ENCODE measurements at places on chromosomes 16 and 17.
A peak's percentile ranks its signal among the peaks of the same experiment; 100 is the strongest.

DNA sequence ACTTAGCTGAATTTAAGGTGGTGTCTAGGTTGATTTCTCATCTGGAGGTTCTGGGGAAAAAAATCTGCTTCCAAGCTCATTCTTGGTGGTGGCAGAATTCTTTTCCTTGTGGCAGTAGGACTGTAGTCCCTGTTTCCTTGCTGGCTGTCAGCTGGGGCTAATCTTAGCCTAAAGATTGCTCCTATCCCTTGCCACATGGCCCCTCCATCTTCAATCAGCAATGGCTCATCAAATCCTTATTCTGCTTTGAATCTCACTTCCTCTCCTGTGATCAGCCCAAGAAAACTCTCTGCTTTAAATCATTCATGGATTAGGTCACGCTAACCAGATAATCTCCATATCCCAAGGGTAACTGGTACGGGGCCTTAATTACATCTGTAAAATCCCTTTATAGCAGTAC, 6.6 kb downstream of the FAM20A start:
- DNase-seq: peak; percentile 13

GRCh38 chr17:74018115-74018514, 185.4 kb upstream of the RPL38 start:
- no peak for DNase-seq

DNA sequence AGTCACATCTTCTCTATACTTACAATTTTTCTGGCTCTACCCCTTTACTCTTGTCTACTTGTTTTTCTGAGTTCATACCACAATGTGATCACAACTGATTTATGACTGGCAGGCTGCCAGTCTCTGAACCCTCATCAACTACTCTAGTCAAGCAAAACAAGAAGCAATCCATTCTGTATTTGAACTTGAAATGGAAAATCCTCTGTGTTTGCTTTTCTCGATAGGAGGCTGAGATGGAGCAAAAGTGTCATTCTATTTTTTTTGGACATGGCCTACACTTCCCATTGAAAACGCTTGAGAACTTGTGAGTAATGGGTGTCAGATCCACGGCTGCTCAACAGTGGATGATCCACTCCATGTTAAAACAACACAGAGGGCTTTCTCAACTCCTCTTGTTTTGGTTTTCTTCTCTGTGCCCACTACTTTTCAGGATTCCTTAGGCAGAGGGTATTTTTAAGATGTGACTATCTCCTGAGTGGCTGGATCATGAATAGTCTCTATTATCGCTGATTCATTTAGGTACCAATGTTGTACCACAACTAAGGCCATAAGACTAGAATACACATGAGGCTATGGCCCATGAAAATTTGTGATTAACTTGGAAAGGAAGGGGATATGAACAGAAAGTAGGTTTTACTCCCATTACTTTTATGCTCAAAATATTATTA, 11.7 kb downstream of the TMEM100 start:
- DNase-seq: no peak

DNA sequence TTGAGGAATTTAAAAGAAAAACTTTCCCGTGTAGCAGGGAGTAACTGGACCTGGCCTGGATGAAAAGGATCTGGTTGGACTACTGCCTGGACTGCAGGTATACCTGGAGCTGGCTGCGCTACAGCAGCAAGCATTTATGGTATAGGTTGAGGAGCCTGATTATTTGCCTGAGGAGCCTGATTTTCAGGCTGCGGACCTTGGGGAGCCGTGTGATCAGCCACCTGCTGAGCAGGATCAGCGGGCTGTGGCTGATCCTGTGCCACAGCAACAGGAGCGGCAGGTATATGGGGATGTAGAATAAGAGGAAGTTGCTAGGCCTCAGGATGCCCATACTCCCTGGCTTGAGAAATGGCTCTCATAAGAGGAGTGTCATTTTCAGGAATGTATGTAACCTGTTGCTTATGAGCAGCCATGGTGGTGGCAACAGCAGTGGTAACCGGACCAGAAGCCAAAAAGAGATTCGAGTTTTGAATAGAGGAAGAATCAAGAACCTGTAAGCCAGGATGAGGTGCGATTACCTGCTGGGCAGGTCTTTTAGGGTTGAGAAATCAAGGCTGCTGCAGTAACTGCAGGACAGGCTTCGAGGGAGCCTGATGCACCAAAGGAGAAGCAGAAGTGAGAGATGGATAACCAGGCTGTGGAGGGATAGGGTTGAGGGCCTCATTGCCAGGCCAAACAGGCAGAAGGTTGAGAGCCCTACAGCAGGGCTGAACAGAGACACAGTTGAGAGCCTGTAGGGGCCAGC, 60.9 kb upstream of the ARL4D start:
- DNase-seq: no peak

- DNase-seq: no peak
Observed at GRCh38 chr17:17722081-17722905, 41.0 kb downstream of the RAI1 start.

- DNase-seq: peak; percentile 6
Observed at GRCh38 chr16:23874613-23875294, 39.0 kb downstream of the PRKCB start.

DNA sequence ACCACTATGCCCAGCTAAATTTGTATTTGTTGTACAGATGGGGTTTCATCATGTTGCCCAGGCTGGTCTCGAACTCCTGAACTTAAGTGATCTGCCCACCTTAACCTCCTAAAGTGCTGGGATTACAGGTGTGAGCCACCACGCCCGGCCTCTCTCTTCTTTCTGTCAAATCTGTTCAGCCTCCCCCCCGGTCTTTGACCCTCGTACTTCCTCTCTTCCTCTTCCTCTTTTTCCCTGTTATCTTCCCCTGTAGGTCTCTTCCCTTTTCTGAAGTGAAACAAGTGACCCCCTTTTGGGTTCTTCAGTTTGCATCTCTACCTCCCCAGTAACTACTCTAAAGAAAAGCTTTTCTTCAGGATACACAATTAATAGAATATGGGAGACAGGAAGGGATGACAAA, 31.7 kb upstream of the DHX40 start:
- no peak for DNase-seq

GRCh38 chr17:50520483-50520882, 12.1 kb upstream of the EPN3 start:
- DNase-seq: no peak

DNA sequence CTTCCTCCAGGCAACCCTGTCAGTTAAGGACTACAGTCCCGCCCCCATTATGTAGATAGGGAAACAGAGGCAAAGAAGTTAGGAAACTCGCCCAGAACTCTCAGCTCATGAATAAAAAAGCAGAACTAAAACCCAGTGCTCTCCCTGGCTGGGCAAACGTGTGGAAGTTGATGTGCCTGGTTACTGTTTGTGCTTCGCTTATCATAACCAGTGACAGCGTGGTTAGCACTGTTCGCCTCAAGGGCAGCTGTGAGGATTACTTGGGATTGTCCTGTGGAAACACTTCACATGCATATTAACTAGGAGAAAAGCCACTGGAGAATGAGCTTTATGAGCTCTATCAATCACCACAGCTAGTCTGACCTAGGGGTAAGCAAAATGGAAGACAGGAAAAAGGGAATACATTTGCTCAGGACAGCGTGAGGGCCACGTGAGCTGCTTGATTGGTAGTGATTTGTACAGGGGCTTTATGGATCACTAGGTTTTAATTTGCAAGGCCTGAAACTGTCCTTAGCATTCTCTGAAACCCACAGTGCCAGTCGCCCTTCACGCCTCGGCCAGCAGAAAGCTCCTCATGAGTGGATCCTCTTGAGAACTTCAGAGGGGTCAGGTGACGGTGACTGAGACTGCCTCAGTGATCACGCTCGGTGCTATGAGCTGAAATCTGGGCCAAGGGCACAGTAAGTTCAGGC, 19.9 kb downstream of the CYB5D2 start:
- no peak for DNase-seq

DNA sequence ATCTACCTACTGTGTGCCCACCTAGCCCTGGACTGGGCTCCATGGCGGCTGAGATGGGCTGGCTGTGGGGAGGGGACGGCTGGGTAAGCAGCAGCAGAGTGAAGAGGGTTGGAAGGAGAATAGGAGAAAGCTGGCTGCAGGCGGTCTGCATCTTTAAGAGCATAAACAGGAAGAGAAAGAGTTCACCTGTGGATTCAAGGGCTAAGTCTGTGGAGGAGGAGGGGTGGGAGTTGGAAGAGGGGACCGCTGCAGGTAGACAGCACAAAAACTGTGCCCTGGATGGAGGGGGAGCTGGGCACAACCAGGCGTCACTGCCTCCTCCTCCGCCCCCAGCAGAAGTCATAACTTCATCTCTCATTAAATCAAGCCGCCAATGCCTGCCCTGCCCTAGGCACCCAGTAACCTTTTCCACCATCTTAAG, 677 bp downstream of the SLC13A2 start:
- DNase-seq: no peak

DNA sequence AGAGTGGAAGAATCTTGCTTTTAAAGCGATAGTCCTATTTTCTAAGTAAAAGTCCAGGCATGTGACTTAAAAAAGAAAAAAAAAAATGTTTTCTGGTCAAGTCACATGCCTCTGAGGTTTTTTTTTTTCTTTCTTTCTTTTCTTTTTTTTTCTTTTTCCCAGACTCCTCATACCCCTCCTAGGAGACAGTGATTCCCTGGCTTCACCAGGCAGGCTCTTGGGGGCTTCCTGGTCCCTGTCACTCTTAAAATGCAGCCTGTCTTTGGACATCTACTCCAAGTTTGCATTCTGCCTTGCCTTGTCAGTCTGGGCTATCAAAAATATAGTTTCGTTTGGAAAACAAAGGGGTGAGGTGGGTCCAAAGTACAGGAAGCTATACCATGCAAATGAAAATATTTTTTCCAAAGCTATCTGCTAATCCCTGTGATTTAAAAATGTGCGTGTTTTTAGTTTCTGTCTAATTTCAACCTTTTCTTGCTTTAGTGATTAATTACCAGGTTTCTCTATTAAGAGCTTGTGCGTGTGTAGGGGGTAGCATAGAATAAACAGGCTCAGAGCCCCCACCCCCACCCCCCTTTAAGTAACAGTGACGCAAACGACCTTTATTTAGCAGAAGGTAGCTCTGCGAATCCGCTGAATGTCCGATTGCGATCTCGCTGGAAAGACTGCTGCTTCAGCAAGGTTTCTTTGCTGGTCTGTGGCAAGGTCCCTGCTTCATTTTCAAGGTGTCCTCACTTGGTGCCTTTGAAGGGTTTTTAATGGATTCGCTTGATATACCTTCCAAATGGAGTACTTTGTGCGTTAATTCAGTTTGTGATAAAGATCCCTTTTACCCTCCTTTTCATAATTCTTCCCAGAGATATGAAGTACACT, 510.2 kb downstream of the WWOX start:
- DNase-seq: no peak

- no peak for DNase-seq
Observed at GRCh38 chr17:29347831-29348629, 42.1 kb upstream of the TAOK1 start.

DNA sequence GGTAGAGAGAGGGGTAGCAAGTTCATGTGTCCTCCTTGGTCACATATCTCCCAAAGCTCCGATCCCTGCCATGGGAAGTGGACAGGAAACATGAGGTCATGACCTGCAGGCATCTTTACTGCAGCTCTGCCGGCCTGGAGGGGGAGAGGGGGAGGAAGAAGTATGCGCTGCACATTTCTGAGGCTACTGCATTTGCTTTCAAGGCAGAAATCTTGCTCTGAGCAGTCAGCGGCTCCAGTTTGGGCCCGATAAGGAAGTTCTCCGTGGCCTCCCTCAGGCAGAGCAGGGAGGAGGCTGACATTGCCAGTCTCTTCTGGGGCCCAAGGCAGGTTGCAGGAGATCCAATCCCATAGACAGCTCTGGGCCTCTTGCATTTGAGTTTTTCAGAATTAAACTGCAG, 1.5 kb upstream of the NHERF1 start:
- DNase-seq: no peak

DNA sequence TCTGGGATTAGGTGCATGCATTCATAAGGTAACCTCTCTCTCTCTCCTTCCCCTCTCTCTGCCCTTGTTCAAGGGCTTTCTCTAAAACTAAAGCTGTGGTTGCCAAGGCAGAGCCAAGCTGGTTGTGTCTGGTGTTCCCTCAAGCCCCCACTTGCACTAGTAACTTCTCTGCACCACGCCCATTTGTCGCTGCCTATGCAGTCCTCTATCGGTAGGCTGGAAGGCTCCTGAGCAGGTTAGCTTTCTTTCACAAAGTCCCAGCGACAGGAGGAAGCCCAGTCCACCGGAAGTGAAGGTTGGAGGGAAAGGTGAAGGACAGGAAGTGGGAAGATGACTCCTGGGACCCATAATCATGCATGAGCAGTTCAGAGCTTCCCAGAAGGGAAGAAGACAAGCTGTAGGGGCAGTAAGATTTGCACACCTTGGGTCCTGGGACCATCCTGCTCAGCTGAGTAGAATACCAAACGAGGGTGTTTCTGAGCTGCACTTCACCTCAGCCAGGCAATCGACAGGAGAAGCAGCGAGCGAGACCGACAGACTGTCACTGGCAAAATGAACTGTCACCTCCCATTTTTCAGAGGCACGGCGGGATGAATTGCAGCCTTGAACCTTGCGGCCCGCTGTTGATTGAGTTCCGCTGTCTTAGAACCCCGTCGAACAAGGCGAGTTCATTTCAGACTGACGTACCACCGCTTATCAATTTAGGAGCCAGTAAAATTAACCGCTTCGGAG, 14.7 kb upstream of the SKAP1 start:
- peak; percentile 63 for DNase-seq

Data from osteocyte (in vitro differentiated cells).